ENCODE measurements at places on chromosomes 5 and 9.

DNA sequence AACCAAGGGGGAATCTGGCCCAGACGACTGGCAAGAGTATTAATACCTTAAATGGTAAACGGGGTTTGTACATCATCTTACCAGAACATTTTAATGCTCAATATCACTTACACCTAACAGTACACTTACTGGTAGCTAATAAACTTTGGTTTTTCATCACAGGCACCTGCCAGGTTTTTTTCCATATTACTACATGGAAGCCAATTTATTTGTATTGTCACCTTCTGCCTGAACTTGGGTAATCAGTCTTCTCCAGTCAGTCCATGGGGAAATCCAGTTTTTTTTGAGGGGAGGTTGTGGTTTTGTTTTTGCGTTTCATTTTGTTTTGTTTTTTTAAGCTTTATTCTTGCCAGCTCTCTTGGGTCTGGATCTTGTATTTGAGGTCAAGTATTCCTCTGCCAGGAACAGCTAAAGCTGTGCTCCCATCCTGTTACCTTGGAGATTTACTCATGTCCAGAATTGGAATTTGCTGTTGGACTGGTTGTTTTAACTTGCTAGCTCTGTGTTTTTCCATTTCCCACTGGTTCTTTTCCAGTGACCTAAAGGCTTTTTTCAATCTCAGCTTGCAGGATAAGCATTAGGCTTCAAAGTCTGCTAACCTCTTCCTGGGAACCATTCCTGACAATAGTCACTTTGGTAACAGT, 11.1 kb upstream of the NADK2 start:
- no peak for DNase-seq

GRCh38 chr9:98410185-98410697, 154.8 kb upstream of the TBC1D2 start:
- peak; percentile 82 for DNase-seq

- DNase-seq = peak; percentile 75
Observed at GRCh38 chr5:35436400-35437057, 181.1 kb upstream of the SPEF2 start.

DNA sequence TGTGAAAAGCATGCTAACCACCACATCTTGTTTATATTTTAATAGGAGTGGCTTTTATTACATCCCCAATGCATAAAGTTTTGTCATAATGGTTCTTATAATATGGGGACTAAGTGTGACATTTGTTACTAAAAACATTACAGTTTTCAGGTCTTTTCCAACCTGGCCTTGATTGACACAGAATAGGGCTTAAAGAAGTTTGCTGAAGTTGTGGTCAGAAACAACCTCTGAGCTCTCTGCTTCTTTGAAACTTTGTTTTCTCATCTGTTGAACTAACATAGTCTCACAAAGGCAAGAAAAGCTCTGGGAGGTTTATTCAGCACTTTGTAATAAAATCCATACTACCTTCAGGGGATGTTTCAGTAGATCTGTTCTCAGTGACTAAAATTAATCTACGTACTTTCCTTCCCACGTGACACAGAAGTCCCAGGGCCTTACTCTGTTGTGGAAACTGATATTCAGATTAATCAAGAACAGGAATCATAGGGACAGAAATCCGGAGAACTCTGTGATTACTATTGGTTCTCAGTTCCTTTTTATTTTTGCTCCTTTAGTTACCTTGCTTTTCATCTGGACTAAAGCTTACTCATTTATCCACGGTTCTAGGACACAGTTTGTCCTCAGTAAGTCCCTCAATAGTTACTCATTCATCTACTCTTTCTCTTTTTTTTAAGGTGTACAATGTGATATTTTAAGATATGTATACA, 289.0 kb upstream of the EFNA5 start:
- no peak for DNase-seq

- DNase-seq = peak; percentile 77
Observed at GRCh38 chr9:120885958-120886357, 9.0 kb upstream of the PHF19 start.

DNA sequence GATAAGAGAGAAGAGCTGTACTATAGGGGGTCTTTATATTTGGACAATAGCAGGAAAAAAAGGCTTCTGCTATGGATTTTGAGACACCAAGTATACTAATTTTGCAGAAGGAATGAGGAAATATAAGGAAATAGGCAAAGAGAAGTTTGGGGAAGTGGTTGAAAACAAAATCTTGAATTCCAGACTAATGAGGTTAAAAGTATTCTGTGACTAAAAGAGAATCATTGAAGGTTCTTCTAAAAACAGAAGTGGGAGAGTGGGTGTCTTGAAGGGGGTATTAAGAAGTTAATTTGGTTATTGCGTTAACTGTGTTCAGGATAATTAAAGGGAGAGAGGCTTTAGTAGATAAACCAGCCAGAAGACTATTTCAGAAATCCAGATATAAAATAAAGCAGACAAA, 148.7 kb downstream of the RFK start:
- DNase-seq = no peak

- DNase-seq = no peak
Observed at GRCh38 chr5:6404129-6404528, 25.8 kb upstream of the MED10 start.

GRCh38 chr9:125409637-125410521, 148.3 kb downstream of the GAPVD1 start:
- DNase-seq = peak; percentile 40

GRCh38 chr5:141150224-141150992, 551 bp downstream of the PCDHB6 start:
- DNase-seq = no peak

- no peak for DNase-seq
Observed at GRCh38 chr9:123724211-123724796, 205.6 kb downstream of the DENND1A start.

DNA sequence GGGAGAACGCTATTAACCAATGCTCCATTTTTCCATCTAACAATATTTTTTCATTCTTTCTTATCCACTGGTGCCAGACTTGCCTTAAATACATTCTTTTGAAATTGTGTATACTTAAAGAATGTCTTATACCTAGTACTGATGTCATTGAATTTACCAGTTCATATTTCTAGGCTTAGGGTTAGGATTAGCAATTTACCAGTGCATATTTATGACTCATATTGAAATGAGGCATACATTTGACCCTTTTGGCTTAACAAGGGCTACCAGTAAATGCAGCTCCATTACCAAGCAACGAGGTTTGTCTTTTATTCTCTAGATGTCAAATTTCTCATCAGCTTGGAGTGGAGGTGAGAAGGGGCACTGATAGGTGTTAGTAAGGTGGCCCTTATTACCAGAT, 89.5 kb downstream of the CDH9 start:
- DNase-seq = no peak

DNA sequence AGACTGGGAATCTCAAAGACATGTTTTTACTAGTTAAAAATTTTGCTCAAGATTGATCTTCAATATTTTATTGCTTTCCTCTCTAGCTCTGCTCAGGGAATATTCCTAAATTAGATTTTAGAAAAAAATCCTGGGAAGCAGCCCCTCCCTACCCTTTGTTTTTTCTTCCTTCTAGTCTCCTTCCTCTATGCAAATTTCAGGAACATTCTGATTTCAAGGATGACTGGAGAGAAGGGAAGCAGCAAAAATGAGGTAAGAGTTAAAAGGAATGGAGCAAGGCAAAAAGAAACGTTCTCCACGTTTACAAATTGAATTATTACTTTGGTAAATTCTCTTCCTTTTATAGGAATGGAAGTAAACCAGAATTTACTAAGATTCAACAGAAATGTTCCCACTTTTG, 493.4 kb upstream of the TUSC1 start:
- DNase-seq = no peak

DNA sequence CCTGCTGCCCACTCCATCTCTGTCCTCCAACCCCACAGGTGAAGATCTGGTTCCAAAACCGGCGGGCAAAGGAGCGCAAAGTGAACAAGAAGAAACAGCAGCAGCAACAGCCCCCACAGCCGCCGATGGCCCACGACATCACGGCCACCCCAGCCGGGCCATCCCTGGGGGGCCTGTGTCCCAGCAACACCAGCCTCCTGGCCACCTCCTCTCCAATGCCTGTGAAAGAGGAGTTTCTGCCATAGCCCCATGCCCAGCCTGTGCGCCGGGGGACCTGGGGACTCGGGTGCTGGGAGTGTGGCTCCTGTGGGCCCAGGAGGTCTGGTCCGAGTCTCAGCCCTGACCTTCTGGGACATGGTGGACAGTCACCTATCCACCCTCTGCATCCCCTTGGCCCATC, 6.4 kb upstream of the SLC6A7 start:
- no peak for DNase-seq

DNA sequence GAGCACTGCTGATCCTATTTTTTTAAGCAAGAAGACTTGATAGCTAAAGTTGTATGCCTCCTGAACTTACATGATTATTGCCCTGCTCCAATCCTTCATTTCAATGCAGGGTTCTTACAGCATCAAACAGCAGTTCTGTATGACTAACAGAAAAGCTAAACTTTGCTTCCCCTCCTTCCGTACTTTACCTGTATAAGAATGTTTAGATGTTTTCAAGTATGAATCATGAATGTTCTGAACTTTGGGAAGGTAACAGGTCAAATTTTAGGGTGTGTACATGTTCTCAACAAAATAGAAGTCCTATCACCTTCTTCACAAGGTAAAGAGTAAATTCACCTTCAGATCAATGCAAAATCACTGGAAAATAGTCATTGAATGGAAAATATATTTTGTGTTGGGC, 972.6 kb upstream of the SEMA6A start:
- DNase-seq = no peak

DNA sequence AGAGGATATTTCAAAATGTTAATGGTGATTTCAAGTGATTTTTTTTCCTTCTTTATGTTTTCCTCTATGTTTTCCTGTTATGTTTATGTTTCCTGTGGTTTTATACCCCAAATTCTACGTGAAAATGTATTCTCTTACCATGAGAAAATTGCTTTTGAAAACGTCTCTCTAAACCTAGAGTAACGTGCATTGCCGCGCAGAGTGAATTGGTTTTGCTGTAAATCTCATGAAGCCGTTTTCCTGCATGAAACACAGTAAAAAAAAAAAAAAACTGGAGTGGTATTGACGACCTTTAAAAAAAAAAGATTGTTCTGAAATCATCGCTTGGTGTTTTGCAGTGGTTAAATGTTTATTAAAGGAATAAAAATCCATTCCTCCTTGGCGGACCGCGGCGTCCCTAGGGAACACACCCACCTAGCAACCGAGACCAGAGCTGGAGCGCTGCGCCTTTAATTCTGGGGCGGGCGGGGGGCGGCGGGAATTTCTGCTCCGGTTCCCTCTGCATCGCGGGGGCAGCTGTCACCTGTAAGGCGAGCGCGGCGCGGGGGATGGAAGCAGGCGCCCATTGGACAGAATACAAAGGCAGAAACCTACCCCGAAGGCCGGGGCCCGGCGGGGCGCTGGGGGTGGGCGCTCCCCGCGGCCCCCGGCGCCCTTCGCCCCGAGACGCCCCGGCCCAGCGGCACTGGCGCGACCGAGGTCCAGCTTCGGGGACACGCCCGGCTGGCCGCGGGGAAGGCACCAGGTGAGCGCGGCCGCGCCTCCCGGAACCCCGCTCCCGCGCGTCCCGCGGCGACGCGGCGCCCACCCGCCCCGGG, at the start of gene SOWAHA:
SOWAHA (plus strand) TSS at position 522 of the 818 bp plus-strand sequence. CDS start 320 bp downstream, outside the sequence.
- peak; percentile 59 for DNase-seq

- no peak for DNase-seq
Observed at GRCh38 chr5:81292130-81292529, 9.3 kb upstream of the ZCCHC9 start.

- peak; percentile 84 for DNase-seq
Observed at GRCh38 chr5:145237843-145238242, 597.3 kb downstream of the PRELID2 start.

DNA sequence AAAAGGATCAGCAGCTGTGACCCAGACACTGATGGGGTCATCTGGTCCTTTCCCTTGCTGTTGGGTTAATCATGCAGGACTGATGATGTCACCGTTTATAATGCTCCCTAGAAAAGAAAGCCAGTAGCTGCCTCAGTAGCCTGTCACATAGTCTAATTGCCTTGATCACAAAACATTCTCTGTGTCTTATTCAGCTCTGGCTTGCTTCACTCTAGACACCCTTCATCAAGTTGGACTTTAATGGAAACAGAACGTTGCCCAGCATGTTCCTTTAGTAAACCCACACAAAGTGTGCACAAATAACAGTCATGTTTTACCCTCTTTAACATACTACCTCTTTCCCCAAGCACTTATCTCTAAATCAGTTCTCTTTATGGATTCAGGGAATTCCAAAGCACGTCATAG, 170.8 kb downstream of the SGCD start:
- DNase-seq = no peak

DNA sequence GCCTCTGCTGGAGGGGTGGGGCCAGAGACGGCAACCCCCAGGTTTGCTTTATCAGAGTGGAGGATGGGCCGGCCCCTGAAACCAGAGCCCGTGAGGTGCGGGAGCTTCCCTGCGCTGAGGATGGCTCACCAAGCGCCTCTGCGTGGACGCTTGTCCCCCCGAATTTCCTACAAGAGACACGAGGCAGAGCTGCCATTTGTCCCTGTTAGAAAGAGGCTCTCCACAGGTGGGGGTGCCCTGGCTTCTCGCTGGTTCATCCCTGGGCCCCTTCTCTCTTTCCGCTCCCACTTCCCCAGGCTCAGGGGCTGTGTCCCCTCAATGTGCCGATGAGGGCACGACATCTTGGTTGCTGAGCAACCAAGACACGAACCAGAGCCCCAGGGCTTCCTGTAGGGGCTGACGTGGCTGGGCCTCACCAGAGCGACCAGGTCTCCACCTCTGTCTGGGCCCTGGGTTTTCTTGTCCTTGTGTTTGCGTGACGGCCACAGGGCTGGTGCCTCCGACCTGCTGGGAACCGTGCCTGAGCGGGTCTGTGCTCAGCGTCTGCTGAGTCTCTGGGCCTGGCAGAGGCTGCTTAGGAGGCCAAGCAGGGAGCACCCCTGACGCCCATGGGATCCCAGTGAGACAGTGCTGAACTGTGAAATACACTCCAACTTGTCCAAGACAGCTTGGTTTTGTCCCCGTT, 119.6 kb upstream of the COL5A1 start:
- no peak for DNase-seq

DNA sequence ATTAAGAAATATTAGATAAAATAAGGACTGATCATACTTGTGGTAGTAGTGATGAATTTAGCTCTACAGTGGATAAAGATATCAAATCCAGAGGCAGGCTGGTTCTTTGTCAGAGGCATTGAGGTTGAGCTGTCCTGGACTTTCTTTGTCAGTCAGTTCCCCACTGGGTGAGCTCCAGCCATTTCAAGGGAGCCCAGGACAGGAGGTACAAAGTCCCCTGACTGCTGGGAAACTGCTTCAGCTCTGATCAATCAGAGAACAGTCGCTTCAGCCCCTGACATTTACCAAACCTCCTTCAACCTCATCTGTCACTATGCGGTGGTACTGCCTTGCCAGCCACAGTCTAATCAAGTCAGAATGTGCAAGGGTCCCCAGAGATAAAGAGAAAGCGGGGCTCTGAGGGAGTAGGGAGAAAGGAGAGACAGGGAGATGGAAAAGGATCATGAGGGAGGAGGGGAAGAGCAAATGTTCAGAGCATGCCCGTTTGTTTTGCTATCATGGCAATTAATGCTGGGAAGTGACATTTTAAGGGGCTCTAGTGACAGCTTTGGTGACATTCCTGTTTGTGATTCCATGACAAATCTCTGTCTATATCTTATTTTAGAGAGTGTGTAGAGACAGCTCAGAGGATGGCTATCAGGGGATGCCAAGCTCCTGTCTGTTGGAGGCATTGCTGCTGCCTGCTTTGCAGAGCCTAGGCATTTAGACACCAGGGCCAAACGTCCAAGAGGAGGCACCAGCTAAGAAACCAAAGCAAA, 223.2 kb downstream of the ASTN2 start:
- DNase-seq = no peak
